ENCODE measurements at places on chromosomes 7 and 10.

DNA sequence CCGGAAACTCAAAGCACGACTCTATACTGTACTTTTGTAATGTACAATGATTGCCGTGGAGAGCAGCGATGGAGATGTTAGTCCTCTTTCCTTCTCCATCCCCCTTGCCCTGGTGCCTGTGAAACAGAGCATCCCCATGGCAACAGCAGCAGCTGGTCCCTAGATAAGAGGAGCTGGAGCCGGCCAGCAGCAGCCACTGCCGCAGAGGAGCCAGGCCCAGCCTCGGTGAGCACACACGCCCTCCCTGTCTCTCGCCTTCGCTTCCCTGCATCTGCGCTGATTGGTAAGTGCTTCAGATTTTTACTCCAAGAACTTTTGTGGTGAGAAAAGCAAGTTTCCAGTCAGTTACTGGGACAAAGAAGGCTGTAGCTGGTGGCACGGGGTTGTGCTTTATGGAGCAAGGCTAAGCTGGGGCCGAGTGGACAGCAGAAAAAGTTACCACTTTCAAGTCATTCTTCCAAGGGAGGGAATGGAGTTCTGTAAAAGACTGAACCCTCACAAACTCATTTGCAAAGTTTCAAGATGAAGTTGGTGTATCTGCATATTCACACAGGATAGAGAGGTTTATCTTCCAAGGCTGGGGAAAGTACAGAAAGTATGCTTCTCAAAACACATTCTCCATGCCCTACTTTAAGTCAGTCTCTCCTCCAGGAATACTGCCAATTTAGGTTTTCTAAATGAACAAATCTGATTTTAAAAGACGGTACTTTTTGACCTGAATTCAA is at the start of gene PPP1R17:
TSS of gene PPP1R17 (plus strand) at position 192 of the 725 bp plus-strand sequence. CDS start 5,227 bp downstream, outside the sequence.
- DNase-seq = peak; percentile 77

GRCh38 chr7:112019932-112020331 is 186.3 kb downstream of the DOCK4 start:
- DNase-seq = no peak

DNA sequence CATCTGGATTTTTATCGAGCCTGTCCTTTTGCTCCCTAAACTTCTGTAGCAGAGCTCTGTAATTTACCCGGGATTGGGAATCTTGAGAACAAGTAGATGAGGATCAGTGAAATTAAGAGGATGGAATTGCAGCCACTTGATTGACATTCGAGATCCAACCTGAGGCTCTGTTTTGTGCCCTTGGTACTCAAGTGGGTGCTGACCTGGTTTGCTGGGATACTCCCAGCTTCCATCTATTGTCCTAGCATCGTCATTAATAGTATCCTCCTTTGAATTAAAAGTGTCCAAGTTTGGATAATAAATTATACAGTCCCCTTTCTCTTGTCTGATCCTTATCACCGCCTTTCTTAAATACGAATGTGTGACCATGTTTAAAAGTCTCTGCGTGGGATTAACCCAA is 17.1 kb downstream of the CELF2 start:
- no peak for DNase-seq

- DNase-seq = peak; percentile 94
Measured at GRCh38 chr7:1536743-1537534, 6.4 kb downstream of the MAFK start.

DNA sequence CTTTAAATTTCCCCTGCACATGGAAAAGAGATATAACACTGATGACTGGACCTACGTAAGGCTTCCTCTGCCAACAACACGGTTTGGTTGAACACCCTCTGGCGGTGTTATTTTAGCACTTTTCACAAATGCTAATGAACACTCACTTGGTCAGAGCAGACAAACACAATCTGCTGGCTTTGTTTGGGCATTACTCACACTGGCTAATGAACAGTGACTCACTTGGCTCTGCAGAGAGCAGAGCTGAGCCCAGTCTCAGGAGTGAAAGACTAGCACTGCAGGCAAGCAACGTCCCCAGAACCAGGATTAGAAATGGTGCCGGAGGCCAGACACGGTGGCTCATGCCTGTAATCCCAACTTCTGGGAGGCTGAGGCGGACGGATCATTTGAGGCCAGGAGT is 430.8 kb downstream of the PLXNA4 start:
- no peak for DNase-seq

- DNase-seq = no peak
Measured at GRCh38 chr10:8103543-8103942, 49.1 kb downstream of the GATA3 start.
